ENCODE measurements at places on chromosomes 7 and 10. TPM values are rescaled to one million over a fixed set of nuclear protein-coding genes. Genes with fewer than 3 reads are reported as not detected.

Gene GFRA1
- total RNA-seq = 3.7 TPM

Gene TMEM273
- total RNA-seq = 3.1 TPM

Gene C10orf90
- total RNA-seq = not detected

Gene GCK
- total RNA-seq = not detected

Measured in mammary microvascular endothelial cell (primary cell).